ENCODE measurements at places on chromosomes 2 and 18. TPM values are rescaled to one million over a fixed set of nuclear protein-coding genes. Genes with fewer than 3 reads are reported as not detected.

FOXI3 gene
- total RNA-seq = 0.51 TPM

RTP5 gene
- total RNA-seq = not detected

ST8SIA5 gene
- 0.04 TPM for total RNA-seq

REG3A gene
- total RNA-seq = not detected

POTEI gene
- 1.8 TPM for total RNA-seq

TNFAIP6 gene
- total RNA-seq = not detected

DNA sequence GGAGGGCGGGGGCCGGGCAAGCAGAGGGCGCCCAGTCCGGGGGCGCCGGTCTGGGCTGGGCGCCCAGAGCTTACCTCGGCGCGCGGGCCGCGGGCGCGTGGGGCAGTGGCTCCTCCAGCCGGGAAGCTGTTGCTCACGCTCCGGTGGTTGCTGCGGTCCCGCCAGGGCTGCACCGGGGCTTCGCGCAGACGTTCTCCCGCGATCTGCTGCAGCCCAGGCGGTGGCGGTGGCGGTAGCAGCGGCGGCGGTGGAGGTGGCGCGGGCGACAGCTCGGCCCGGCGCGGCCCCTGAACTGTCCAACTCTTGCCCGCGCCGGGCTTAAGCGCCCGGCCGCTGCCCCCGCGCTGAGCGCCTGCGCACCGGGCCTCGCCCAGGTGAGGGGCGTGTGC lies 391 bp downstream of the ZNF385B start:
- H3K27ac ChIP-seq = no peak overlapping the region
- peaks cover 34% of the 10 kb centered on the region for H3K27me3 ChIP-seq
- H3K4me3 ChIP-seq = peak overlapping the region; percentile 92

DNA sequence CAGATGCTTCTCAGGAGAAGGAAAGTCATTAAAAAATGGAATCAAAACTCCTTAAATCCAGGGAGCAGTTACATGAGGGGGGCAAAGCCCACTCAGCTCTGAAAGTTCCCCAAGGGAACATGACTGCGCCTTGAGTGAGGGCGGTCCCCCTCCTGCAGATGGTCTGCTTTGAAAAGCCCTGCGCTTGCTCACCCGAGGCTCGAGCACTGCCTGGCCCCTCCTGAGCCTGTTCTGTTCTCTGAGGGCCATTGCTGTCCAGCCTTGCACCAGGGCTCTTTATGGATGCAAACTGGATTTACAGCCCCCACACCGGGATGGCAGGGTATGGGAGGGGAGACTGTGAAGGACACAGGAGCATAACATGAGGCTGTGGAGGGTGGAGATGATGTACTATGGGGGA lies 37.8 kb upstream of the DNMT3A start:
- peaks cover 4% of the 10 kb centered on the region for H3K27me3 ChIP-seq
- no peaks in the 10 kb centered on the region for H3K36me3 ChIP-seq
- no peak overlapping the region for H3K4me3 ChIP-seq
- no peak overlapping the region for H3K27ac ChIP-seq
- no peak for DNase-seq

DNA sequence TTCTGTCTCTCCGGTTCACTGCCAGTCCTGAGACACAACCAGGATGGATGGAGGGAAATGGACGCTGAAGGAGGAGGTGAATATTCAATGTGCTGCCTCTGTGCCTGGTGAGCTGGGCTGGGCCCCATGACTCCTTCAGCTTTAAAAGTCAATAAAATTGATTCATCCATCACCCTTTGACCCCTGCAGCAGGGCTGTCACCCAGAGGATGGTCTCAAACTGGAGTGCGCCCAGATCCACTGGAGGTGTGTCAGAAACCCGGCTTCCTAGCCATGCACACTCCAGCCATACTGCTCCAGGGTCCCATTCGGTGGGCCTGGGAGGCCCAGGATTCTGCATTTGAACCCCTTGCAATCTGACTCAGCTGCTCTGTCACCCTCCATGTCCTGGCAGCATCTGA lies 94.1 kb upstream of the BOD1L2 start:
- H3K36me3 ChIP-seq = no peaks in the 10 kb centered on the region
- peaks cover 18% of the 10 kb centered on the region for H3K4me1 ChIP-seq
- H3K27me3 ChIP-seq = no peaks in the 10 kb centered on the region
- H3K27ac ChIP-seq = no peak overlapping the region
- no peak for DNase-seq
- H3K4me3 ChIP-seq = no peak overlapping the region

GRCh38 chr2:152114366-152114765 lies 15.5 kb upstream of the CACNB4 start:
- no peaks in the 10 kb centered on the region for H3K4me1 ChIP-seq
- H3K27ac ChIP-seq = no peak overlapping the region
- H3K4me3 ChIP-seq = no peak overlapping the region
- DNase-seq = no peak
- H3K36me3 ChIP-seq = no peaks in the 10 kb centered on the region
- H3K27me3 ChIP-seq = no peaks in the 10 kb centered on the region

DNA sequence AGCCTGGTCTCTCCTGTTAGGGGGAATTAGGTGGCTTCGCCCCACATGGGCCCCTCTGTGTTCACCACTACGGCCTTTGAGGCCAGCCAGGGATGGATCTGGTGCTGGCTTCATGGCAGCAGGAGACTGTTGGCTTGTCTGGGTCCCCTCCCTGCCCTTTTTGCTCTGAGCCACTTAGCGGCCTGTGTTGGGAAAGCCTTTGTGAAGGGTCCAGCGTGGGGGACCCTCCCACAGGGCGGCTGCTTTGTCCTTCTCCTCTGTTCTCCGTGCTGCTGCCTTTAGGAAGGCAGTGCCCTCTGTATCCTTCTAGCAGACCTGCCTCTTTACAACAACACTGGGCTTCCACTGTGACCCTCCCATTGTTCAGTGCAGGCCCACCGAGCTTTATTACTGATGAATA lies 118.4 kb downstream of the TSN start:
- DNase-seq = peak; percentile 88
- peak overlapping the region; percentile 75 for H3K27ac ChIP-seq
- peaks cover 44% of the 10 kb centered on the region for H3K4me1 ChIP-seq
- peak overlapping the region; percentile 9 for H3K4me3 ChIP-seq
- no peaks in the 10 kb centered on the region for H3K36me3 ChIP-seq
